Kidney epithelial cell (primary cell): ENCODE measurements at places on chromosomes 11 and 22.

DNA sequence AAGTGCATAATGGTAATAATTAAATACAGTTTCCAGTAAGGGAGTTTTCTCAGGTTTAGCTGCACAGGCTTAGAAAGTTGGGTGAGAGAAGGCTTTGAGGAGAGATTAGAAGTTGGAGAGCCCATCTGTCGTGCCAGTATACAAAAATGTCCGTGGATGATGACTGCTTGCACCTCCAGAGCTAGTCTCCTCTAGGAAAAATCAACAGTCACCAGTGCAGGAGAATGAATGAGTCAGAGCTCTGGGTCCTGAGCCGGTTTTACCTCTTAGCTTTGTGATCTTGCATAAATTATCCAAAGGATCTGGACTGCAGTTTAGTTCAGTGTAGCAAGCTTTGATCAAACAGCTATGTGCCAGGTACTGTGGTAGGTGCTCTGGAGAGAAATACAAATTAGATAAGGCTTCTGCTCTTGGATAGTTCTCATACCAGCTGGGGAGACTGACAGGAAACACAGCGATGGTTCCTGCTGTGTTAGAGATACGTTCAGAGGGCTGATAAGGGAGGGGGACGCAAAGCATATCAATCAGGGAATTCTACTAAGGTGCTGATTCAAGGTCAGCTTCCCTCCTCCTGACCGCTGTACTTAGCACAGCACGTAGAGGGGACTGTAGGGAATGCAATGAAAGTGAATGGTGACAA, 125.9 kb downstream of the TEAD1 start:
- DNase-seq, result peak; percentile 78

- DNase-seq, result no peak
Observed at GRCh38 chr11:74678591-74679512, 52.4 kb downstream of the CHRDL2 start.

- DNase-seq, result no peak
Observed at GRCh38 chr11:65426839-65427690, 4.5 kb downstream of the NEAT1 start.

DNA sequence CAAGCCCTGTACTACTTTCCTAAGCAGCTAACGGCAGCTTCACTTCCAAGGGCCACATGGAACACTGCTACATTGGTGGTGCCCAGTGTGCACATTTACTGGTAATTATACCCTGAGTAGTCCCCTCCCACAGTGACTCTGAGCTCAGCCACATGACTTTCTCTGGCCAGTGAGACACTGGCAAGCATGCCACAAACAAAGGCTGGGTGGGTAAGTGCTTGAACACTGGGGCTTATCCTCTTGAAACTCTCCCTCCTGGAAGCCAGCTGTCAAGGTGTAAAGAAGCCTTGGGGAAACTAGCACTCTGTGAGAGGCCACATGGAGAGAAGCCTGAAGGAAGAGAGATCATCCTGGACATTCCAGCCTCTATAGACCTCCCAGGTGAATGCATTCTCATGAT, 54.4 kb upstream of the DRD2 start:
- no peak for DNase-seq

DNA sequence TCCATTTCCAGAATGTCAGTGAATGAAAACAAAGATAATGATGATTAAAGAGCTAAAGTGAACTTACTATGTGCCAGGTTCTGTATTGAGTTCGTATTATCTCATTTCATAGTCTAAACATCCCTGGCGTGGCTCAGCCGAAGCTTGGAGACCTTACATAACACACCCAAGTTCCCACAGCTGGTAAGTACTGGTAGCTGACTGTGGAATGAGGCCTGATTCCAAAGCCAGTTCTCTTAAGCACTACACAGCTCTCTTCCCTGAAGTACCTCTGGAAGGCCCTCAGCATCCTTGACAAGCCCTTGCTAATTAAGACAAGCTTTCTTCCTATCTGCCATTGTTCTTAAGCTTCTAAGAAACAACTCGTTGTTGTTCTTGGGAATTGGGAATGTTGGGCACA, 28.6 kb upstream of the NCAM1 start:
- DNase-seq, result no peak

DNA sequence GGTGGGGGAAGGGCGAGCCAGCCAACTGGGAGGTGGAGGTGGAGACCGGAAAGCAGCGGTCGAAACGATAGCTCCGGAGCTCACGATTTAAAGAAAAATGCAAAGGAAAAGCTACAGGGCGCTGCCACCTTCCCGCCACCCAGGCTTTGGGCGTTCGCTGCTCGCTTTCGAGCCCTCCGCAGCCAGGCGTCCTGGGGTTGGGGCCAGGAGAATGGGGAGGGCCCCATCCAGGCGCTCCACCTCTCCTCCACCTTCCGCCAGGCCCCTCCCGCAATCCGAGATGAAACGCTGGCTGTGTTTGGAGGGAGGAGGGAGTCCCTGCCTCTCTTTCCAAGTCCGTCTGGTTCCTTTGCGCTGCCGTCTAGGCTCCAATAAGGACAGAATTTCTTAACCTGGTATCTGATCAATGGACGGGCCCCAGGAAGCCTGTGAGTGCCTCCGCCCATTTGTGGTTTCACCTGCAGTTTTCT, 483 bp upstream of the ABTB2 start:
- no peak for DNase-seq

DNA sequence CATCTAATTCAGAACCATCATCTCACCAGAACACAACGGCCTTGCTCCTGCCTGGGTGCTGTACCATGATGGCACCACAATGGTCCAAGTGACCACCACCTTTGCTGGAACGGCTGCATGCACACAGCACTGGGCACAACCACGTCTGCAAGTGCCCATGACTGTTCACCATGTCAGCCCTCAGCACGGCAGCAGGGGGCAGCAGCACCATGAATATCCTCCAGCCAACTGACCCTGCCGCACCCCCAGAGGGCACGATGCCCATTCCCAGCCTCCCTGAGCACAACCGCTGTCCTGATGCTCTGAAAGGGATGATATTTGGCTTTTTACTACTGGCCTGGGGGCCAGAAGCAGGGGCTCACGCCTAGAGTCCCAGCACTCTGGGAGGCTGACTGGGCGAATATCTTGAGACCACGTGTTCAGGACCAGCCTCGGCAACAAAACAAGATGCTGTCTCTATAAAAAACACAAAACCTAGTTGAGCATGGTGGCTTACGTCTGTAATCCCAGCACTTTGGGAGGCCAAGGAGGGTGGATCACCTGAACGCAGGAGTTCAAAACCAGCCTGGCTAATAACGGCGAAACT, 25.7 kb downstream of the DRD4 start:
- no peak for DNase-seq

- no peak for DNase-seq
Observed at GRCh38 chr11:70031631-70032469, 46.3 kb upstream of the ANO1 start.

DNA sequence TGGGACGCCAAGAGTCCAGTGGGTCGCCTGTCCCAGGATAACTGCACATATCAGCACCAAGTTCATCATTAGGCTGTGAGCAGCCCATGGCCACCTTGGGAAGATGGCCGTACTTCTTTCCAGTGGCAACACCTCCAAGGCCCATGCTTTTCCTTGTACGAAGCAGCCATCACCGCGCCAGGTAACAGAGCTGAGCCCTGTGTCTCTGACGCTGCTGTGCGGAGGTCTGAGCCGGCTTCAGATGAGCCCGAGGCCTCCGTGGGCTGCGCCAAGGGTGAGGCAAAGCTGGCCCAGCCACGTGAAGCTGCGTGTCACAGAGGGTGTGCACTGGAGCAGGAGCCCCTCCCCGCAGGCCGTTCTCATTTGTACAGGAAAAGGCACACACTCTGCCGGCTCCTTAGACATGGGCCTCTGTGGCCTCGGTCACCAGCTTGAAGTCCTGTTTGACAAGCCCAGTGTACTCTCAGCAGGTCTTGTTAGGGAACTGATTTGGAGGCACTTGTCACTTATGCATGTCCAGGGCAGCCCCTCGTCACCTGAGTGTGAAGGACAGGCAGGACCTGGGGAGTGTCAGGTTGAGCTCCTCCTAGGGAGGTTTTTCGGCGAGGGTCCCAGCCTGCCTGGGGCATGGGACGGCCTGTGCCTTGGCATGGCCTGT, 401.5 kb downstream of the TBC1D22A start:
- no peak for DNase-seq

DNA sequence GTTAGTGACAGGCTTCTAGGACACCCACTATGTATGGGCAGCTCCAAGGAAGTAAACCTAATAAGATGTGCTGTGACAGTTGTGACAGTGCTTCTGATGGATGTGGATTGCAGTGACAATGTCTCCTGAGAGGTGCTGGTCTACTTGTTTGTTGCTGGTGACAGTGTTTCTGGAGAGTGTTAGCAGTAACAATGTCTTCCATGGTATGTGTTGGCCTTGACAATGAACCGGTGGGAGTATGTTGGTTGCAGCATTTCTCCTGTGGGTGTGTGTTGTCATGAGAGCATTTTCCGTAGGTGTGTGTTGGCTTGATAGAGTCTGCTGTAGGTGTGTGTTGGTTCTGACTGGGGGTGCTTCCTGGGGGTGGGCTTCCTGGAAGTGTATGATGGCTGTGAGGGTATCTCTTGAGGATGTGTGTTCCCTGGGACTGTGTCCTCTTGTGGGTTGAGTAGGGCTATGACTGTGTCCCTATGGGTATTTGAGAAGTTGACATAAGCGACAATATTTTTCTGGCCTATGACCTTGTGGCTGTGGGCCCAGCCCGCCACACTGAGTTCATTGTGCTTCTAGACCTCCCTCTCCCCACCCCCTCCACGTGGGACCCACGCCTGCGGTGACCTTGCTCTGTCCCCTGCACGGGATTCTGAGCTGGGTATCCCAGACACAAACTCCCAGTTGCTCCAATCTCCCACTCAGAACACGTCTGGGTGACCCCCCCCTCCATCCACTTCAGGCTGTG, 1.2 kb downstream of the DCHS1 start:
- DNase-seq, result no peak

- DNase-seq, result no peak
Observed at GRCh38 chr11:75591966-75592365, 29.9 kb downstream of the SERPINH1 start.

- no peak for DNase-seq
Observed at GRCh38 chr22:48342732-48343131, 1484.9 kb downstream of the BRD1 start.

GRCh38 chr22:40922484-40923303, 28.5 kb upstream of the RBX1 start:
- peak; percentile 38 for DNase-seq

DNA sequence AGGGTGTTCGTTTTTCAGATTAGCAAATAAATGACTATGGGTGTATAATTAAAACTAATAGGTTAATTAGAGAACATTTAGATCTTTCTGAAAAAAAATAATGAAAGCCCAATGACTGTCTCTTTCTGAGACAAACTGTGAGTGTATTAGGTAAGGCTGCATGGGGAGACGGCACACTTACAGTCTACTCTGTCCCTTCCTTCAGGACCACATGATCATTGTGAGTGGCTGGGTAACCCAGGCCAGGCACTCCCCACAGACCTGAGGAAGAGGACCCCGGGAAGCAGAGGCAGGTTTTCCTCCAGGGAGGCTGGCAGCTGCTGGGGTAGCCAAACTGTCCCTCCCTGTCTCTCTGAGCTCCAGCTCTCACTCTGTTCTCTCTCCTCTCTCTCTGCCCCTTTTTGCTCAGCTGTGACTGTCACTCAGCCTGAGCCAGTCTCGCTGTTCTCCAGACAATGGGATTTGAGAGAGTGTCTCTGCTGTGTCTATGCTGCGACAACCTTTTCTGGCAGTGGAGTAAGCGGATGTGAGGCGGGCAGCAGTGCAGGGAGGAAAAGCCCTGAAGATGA, 83.1 kb upstream of the NCAM1 start:
- DNase-seq, result no peak

DNA sequence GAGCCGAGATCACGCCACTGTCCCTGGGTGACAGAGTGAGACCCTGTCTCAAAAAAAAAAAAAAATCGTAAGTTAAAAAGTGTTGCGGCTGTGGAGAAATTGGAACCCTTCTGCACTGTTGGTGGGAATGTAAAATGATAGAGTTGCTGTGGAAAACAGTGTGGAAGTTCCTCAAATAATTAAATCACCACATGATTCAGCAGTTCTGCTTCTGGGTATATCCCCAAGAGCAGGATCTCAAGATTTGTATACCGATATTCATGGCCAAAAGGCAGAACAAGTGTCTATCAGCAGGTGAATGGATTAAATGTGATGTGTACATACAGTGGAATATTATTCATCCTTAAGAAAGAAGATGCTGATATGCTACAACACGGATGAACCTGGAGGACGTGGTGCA, 3.8 kb downstream of the SELENOO start:
- no peak for DNase-seq

DNA sequence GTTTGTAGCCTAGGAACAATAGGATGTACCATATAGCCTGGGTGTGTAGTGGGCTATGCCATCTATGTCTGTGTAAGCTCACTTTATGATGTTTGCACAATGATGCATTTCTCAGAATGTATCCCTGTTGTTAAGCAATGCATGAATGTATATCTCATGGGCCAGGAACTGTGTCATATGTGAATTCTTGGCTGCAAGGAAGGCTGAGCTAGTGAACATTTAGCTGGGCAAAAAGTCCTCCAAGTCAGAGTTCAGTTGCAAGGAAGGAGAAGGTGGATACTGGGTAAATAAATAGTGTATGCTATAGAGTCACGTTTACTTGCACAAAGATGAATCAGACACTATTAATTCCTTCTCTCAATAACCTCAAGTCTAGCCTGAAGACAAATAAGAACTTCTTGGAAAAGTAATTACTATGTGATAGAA, 136.1 kb downstream of the EHF start:
- no peak for DNase-seq

DNA sequence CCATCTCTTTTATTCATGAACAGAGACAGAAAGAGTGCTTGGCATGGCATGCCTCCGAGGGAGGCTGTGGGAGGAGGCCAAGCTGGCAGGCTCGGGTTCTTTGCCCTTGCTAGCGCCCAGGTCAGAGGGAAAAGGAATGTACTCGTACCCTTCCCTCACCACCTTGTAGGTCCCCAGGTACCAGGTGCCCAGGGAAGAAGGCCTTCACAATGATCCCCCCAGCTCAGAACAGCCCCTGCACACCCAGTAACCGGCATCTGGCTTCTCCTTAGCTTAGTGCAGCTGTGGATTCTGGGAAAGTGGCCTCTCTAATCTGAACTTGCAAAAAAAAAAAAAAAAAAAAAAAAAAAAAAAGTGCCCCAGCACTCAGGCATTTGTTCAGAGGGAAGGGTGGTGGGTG, 1.3 kb downstream of the HEPN1 start:
- DNase-seq, result no peak

- no peak for DNase-seq
Observed at GRCh38 chr22:49215840-49216239, 611.8 kb downstream of the BRD1 start.

GRCh38 chr11:68841718-68842426, at the start of gene CPT1A:
TSS of gene CPT1A (minus strand) at chr11:68841916. CDS start at chr11:68815474, 26,442 bp downstream.
- no peak for DNase-seq

GRCh38 chr22:49191506-49191980, 636.1 kb downstream of the BRD1 start:
- DNase-seq, result no peak

- DNase-seq, result no peak
Observed at GRCh38 chr11:132973686-132974085, 558.6 kb downstream of the OPCML start.

- no peak for DNase-seq
Observed at GRCh38 chr11:108084811-108085210, 36.6 kb upstream of the ACAT1 start.
